ENCODE measurements at places on chromosomes 6 and 20.
A peak's percentile ranks its signal among the peaks of the same experiment; 100 is the strongest.

DNA sequence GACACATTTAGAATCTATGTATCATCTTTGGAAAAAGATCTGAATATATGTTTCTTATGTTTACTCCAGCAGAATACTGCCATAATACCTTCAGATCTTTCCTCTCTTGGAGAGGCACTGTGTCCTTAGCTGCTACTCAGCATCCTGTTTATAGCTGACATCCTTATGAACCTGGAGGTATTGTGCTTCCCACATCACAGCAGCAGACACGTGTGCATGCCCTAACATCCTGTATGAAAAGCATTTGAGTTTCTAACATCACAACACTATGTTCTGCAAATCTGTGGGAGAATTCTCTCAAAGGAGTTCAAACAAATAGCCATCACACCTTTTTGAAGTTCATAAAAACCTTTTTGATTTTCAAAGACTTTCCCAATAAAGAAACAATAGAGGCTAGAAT is 216.0 kb downstream of the GJA1 start:
- no peak for DNase-seq

DNA sequence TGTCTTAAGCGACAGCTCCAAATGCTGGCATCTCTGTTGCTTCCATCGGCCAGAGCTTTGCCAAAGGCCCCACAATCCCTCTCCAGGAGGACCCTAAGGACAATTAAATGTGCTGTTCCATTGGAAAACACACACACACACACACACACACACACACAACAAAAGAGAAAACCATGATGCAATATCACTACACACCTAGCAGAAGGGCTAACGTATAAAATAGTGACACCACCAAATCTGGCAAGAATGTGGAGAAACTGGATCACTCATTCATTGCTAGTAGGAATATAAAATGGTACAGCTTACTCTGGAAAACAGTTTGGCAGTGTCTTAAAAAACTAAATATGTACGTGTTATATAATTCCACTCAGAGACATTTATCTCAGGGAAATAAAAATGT is 13.0 kb upstream of the TMEM14A start:
- DNase-seq: no peak

- DNase-seq: no peak
These were observed 336 bp upstream of the SMPDL3A start for GRCh38 chr6:122788663-122789181.

GRCh38 chr6:157068691-157069324 is 254.5 kb downstream of the TMEM242 start:
- no peak for DNase-seq

GRCh38 chr6:84093441-84094435 is 60.2 kb downstream of the MRAP2 start:
- DNase-seq: peak; percentile 7

DNA sequence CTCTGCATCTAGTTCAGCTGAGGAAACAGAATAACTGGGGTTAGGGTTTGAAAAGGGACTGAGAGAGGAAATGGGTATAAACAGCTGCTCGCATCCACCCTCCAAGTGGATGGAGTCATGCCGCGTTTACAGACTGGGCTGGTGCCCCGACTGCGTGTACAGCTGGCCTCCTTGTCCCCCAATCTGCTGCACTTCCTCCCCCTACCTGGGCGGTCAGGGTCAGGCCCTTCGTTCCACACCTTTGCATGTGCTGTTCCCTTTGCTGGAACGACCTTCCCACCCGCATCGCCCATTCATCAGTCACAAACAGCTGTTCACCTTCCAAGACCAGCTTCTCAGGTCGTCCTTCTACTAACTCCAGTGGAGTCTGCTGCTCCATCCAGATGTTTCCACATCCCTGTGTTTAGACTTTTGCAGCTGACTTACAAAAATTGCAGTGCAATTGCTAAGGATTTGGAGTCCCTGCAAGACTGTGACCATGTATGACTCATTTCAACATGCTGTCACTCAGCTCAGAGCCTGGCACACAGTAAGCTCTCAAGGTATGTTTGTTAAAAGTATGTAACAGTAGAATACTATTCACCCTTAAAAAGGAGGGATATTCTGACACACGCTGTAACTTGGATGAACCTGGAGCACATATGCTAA is 129.3 kb downstream of the DTNBP1 start:
- no peak for DNase-seq

- no peak for DNase-seq
These were observed 3.6 kb upstream of the MYO6 start for GRCh38 chr6:75745404-75745803.

DNA sequence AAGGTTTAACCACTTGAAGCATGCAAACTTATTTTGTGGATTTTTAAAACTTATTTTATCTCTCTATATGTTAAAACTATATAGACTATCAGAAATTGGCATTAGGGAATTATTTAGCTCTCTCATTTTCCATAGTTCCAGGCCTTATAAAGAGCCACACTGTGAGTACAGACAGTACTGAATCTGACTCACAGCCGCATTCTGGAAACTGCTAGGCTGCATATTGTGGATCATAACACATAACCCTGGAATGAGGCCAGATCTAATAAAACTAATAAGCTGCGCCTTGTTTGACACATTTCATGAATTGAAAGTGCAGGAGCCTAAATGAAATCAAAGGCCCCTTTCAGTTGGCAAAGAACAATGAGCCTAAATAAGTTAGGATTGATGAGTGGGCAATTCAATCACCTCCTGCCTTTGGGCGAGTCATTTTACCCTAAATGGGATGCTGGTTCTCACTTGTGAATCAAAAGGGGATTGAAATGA is 308.4 kb downstream of the PACRG start:
- DNase-seq: no peak

- no peak for DNase-seq
These were observed 278.7 kb upstream of the PRND start for GRCh38 chr20:4443016-4443415.

DNA sequence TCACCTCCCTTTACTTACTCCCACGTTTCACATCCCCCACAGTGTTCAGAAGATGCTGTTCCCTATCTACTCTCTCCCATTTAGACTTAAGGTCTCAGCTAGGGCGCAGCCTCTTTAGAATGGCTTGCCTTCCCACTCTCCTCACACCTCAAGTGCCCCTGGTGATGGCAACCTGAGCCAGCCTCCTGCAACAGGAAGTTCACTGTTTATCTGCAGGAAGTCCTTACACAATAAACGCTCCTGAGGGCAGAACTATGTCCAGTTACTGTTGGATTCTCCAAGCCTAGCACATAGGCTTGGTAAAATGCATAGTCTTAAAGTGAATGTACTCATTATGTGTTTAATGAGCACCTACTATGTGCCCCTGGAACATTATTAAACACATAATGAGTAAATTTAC is 21.9 kb upstream of the RAB22A start:
- no peak for DNase-seq

- no peak for DNase-seq
These were observed 493.5 kb downstream of the TFAP2A start for GRCh38 chr6:9921366-9921765.
